SIG-M5 (cell line): ENCODE measurements at places on chromosomes 7 and 10.

DNA sequence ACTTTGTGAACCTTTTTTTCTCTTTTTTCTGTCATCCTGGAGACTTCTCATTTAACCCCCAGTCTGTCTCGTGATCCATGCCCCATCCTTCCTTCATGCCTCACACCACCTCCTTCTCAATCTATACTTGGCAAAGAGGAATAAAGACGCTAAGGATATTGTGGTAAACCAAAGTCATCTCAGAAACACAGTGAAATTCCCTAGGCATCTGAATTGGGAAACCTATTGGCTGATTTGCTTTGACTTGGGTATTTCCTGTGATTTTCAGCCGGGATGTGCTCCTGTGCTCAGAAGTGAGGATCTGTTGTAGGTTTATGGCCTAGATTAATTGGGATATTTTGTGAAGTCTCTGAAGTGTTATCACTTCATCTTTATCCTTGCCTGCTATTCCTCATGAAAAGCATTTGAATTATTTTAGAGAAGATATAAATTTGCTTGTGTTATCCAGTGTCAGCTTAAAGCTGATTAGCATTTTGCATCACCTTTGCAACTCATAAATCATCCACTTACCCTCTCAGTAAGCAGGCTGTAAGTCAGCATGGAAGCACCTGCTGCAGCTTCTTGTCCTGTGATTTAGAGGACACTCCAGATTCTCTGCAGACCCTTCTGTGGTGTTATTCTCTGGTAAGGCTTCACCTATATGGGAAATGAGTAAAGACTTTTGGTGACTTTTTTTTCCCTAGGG, 138.0 kb downstream of the AUTS2 start:
- DNase-seq: no peak

GRCh38 chr7:36677769-36678437, 46.4 kb downstream of the AOAH start:
- no peak for DNase-seq

GRCh38 chr7:84248267-84248666, 53.7 kb upstream of the SEMA3A start:
- DNase-seq: no peak

DNA sequence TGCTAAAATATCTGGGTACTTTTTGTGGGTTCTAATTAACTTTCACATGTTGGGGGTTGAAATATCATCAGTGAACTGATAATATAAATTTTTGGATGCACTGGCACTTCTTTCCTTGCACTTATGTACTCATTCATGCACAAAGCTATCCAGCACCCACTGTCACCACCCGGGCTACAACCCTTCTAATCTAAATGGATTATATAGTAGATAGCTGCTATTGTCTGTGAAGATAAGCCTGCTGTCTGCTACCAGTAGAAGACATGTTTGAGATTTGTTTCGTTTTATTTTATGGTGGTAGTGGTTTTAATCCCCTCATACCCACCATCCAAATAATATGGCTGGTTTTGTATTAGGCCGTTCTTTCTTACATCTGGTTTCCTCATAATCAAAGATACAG, 353.5 kb upstream of the LRGUK start:
- no peak for DNase-seq

DNA sequence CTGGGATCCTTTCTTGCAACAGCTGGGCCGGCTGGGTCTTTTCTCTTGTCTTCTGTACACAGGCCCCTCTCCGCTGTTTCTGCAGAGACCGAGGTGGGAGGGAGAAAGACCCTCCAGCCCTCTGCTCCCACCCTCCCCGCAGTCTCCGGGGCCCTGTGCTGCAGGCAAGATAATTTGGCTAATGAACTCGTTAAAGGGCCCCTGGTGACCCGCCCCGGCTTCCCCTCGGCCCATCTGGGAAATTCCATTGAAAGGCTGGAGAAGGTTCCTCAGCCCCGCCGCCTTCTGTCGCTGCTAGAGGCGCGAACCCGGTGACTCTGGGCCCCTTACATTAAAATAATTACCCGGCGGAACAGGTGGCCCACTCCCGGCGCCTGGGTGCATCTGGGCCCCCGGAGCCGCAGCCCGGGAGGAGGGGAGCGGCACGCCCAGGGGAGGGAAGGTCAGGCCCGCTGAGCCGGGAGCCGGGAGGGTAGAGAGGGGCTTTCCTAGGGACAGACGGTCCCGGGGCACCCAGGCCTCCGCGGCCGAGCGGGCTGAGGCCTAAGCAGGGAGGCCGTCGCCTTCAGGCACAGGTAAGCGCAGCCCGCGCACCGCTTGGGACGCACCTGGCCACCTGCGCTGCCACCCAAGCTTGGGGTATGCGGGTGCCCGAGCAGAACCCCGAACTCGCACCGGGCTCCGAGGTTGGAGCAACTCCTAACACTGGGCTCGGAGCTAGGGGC, 7.3 kb upstream of the MNX1 start:
- DNase-seq: no peak

DNA sequence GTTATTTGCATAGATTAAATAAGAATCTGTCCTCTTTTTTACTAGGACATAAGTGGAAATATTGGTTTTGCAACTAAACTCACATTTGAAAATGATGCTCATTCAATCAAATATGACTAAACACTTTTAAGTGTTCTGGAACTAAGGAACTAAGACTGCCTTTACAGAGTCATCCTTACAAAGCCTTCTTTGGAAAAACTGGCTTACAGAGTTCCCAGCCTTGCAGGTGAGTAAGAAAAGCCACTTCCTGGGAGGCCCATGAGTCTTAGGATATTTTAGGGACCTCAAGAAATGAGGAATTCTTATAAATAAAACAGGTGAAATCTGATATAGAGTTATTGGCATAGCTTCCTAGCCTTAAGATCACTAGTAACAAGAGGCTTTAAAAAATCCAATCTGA, 135.5 kb downstream of the ALOX5 start:
- no peak for DNase-seq

DNA sequence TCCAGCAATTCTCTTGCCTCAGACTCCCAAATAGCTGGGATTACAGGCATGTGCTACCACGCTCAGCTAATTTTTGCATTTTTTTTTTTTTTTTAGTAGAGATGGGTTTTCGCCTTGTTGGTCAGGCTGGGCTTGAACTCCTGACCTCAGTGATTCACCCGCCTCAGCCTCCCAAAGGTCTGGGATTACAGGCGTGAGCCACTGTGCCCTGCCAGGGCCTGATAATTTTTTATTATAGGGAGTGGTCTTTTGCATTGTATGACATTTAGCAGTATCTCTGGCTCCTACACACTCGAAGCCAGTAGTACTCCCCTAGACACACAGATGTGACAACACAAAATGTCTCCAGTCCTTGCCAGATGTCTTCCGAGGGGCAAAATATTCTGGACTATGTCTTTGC, 124.0 kb downstream of the DKK1 start:
- no peak for DNase-seq

GRCh38 chr10:2968401-2969058, 98.8 kb upstream of the PFKP start:
- DNase-seq: no peak

DNA sequence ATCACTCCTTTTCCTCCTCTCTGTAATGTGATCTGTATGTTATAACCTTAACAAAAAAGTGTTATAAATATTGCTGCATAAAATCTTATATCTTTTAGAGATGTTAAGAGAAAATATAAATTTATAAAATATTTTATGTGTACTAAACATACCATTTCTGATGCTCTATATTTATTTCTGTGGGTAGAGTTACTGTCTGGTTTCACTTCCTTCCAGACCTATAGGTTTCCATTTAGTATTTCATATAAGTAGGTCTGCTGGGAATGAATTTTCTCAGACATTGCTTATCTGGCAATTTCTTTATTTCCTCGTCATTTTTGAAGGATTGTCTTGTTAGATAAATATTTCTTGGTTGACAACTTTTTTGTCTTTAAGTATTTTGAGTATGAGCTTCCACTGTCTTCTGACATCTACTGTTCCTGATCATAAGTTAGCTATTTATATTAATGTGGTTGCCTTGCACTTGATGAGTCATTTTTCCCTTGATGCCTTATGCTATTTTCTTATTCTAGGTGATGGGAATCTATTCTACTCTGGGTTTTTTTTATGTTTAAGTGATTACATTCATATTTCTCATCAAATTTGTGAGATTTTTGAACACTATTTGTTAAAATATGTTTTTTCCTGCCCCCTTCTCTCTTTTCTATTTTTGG, 11.2 kb upstream of the THSD7A start:
- no peak for DNase-seq

- no peak for DNase-seq
These were observed 665.3 kb upstream of the IGFBP3 start for GRCh38 chr7:46586406-46586805.

- DNase-seq: no peak
These were observed 100.2 kb downstream of the ATXN7L1 start for GRCh38 chr7:105776068-105776790.

DNA sequence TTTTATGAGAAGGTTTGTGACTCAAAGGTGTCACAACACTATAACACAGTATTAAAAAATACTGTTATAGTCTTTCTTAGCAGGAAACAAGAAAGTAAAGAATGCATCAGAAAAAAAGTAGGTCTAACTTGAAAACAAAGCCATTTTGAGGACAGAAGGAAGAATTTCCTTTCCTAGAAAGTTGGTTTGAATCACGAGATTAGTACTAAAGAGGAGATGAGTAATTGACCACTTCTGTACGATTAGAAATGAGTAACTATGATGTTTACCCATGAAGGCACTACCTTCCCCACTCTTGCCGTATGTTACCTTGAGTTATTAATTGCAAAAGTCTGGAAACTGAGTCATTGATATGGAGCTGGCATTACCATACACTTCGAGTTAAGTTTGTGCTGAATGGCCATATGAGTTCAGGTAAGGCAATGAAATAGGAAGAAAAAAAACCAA, 65.2 kb downstream of the FAM185A start:
- no peak for DNase-seq

- no peak for DNase-seq
These were observed 472.8 kb upstream of the STEAP1 start for GRCh38 chr7:89681448-89681847.

GRCh38 chr10:98429320-98430072, 14.5 kb upstream of the PYROXD2 start:
- no peak for DNase-seq

GRCh38 chr7:55073976-55074528, 55.2 kb downstream of the EGFR start:
- DNase-seq: no peak

GRCh38 chr7:138919911-138920310, 61.3 kb downstream of the KIAA1549 start:
- no peak for DNase-seq

DNA sequence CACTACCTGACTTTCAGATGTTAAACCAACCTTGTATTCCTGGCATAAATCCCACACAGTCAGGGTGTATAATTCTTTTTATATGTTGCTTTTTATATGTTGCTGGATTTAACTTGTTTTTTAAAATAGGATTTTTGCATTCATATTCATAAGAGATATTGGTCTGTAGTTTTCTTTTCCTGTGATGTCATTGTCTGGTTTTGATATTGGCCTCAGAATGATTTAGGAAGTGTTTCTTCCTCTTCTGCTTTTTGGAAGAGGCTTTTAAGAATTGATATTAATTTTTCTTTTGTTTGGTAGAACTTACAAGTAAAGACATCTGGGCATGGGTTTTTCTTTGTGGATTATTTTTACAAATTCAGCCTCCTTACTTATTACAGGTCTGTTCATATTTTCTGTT, 93.1 kb downstream of the CARD11 start:
- no peak for DNase-seq

- no peak for DNase-seq
These were observed 548.3 kb upstream of the ANKRD30A start for GRCh38 chr10:36577126-36577525.

DNA sequence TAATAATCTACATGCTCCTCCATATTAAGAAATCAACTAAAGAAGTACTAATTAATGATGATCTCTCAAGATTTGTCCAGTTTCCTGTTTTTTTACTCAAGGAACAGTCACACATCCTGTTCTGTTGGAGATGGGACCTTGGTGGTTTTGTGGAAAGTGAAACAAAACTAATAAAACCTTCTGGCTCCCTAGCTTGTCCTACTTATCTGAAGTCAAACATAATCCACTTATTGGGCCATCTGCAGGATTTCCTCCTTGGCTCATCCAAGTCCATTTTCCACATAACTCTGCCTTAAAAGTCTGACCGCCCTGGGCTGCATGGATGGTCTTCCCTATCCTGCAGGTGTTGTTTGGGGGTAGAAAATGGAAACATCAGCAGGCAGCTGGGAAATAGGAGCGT, 39.4 kb upstream of the TARP start:
- peak; percentile 25 for DNase-seq

DNA sequence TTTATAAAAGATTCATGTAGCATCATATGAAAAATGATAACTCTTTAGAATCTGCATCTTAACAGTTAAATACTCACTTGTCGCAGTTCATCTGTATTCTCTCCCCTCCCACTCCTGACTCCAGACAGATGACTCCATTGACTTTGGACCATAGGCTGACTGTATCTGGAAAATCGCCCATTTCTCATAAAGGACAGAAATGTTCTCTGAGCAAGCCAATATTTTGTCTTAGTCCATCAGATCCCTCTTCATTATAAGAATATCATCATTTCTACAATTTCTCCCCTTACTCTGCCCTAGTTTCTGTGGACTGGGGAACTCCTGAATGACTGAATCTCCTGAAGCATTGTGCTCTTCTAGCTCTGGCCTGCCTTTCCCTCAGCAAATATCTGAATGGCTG, 125.4 kb downstream of the SEMA3D start:
- DNase-seq: no peak

- no peak for DNase-seq
These were observed 517.4 kb upstream of the ZMIZ1 start for GRCh38 chr10:78551184-78552005.

GRCh38 chr10:88456730-88457129, 126.4 kb downstream of the RNLS start:
- no peak for DNase-seq

DNA sequence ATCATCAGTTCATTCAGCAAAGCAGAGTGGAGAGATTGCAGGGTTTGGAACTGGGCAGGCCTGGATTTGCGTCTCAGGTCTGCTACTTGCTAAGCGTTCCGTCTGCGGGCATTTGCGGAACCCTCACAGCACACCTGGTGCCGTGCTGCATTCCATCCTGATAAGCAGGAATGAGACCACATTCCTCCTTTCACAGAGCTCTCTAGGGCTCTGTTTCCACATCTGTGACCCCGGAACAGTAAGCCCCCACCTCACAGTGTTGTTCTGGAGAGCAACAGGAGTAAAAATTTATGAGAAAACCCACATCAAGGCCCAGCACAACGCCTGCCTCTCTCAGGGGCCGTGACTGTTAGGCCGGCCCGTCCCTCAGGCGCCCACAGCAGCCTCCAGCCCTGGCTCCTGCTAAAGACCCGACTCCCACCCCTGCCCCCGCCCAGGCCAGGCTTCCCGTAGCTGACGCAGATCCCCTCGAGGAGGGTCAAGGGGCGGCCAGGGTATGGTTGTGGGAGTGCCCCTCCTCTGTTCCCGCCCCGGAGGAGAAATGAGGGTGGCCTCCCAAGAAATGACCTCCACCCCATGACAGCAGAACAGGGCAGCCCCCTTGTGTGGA, 128.9 kb downstream of the RGS10 start:
- DNase-seq: no peak

GRCh38 chr7:28771906-28772622, 186.1 kb downstream of the TRIL start:
- no peak for DNase-seq
